ENCODE measurements at places on chromosomes 7 and 10.

DNA sequence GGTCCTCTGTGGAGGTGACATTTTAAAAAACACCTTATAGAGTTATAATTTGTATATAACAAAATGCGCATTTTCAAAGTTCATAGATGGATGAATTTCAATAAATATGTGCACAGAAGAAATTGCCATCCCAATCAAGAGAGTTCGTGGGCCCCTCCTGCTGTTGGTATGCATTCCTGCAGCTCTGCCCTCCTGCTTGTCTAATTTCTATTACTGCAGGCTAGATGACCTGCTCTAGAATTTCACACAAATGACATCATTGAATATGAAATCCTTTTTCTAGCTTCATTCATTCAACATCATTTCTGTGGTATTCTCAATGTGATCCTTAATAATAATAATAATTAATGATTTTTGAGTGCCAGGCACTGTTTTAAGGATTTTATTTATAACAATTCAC lies 348.2 kb downstream of the SDK1 start:
- DNase-seq: no peak

DNA sequence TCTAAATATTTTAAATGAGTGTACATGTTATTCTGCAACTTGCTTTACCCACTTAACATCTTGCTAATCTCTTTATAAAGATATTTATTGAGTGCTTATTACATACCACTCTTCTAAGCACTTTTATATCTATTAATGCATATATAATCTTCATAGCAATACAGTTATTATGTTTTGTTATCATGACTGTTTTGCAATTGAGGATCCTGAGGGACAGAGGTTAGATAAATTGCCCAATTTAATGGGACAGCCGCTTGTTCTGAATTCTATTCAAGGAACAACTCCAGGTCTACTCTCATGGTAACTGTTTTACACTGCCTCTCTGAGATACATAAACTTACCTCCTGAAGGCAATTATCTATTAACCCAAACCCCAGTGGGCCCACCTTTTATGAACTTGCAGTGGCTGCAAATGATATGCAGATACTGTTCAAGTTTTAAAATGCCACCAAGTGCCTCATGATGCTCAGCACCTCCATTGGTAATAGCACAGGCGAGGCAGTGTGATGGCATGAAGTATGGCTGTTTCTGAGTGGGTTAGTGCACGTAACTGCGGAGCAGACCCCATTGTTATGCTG lies 60.5 kb downstream of the PON1 start:
- DNase-seq: no peak

DNA sequence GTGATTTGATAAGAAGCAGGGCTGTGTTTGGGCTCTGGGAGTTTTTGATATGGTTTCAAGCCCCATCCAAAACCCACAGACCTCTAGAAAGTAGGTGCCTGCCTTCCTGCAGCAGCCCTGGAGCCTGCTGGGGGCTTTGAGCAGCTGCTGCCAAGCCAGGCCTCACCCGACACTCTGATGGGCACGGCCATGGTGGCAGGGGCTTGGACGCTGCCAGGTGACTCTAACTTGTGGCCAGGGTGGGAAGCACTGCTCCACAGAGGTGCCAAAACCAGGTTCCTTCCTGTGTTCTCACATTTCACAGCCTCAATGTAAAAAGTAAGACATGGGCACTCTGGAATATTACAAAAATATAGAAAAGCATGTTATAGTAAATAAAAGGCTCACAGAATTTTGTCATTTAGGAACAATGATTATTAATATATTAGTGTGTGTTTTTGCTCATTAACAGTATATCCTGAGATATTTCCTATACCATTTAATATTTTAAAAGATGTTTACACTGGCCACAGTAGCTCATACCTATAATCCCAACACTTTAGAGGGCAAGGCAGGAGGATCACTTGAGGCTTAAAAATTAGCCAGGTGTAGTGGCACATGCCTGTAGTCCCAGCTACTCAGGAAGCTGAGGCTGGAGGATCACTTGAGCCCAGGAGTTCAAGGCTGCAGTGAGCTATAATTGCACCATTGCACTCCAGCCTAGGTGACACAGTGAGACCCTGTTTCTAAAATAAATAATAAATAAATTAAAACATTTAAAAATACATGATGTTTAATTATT lies 95.1 kb downstream of the EGFR start:
- no peak for DNase-seq

GRCh38 chr10:17984056-17984455 lies 32.3 kb downstream of the SLC39A12 start:
- DNase-seq: no peak

- DNase-seq: no peak
Measured at GRCh38 chr10:84659497-84660439, 331.4 kb downstream of the CCSER2 start.

DNA sequence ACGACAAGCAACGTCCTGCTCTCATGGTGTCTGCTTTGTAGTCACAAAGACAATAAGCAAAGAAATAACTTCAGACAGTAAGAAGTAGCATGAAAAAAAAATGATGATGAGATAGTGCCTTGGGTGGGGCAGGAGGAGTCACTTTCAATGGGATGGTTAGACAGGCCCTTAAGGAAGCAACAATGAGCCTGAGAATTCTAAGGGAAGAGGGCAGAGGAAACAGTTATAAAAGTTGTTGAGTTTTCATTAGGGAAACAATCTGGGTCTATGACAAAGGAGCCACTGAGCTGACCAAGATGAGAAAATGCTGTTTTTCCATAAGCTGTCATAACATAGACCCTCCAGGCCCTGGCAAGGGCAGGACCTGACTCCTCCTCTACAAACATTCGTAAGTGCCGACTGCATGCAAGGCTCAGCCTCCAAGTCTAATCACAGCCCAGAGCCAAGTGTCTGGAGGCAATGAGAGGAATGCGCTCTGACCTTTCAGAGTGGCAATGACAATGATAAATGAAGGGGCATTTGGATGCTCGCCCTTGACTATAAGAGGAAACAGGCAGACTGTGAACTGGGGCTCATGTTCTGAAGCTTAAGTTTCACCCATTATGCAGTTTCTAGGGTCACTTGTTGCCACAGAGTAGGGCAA lies 43.7 kb downstream of the PPP1R3C start:
- no peak for DNase-seq

- DNase-seq: no peak
Measured at GRCh38 chr10:2980791-2981360, 86.5 kb upstream of the PFKP start.

DNA sequence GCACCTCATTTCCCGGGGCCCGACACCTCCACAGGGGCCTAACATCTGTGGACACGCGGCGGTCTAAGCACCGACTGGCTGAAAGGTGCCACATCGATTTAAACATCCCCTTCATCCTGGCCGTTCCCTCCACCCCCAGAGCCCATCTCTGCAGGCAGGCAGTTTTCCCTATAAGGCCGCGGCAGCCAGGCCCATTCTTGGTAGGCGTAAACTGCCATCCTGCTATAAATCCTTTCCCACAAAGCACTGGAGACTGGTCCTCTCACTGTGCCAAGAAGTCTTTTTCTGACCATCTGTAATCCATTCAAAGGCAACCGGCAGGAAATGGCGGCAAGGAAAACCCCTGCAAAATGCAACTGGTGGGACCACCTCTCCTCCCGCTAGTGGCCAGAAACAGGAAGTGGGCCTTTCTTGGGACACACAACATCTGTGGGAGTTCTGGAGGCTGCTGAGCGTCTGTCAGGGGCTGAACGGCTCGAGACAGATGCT lies 22.4 kb downstream of the ATXN7L1 start:
- no peak for DNase-seq

- DNase-seq: no peak
Measured at GRCh38 chr7:29322023-29322712, 127.6 kb downstream of the CHN2 start.

DNA sequence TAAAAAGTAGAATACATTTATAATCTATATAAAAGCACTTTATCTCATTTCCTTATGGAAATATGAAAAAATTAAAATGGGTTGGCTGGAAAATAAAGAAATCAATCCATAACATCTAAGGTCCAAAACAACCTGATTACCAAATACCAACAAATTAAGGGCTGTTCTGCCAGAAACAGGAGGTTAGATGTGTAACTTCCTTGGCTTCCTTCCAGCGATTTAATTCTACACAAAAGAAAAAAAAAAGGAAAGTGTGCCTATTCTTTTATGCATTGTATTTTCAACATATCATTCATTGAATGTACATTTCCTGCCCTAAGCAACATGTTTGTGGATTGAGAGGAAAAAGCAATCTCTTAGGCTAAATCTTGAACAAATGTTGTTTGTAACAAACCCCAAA lies 36.2 kb upstream of the USP6NL start:
- no peak for DNase-seq

GRCh38 chr7:126659124-126659523 lies 593.6 kb downstream of the GRM8 start:
- DNase-seq: no peak

GRCh38 chr10:75000748-75001321 lies 110.6 kb upstream of the SAMD8 start:
- no peak for DNase-seq

- DNase-seq: no peak
Measured at GRCh38 chr7:7882888-7883287, 85.7 kb upstream of the GLCCI1 start.

DNA sequence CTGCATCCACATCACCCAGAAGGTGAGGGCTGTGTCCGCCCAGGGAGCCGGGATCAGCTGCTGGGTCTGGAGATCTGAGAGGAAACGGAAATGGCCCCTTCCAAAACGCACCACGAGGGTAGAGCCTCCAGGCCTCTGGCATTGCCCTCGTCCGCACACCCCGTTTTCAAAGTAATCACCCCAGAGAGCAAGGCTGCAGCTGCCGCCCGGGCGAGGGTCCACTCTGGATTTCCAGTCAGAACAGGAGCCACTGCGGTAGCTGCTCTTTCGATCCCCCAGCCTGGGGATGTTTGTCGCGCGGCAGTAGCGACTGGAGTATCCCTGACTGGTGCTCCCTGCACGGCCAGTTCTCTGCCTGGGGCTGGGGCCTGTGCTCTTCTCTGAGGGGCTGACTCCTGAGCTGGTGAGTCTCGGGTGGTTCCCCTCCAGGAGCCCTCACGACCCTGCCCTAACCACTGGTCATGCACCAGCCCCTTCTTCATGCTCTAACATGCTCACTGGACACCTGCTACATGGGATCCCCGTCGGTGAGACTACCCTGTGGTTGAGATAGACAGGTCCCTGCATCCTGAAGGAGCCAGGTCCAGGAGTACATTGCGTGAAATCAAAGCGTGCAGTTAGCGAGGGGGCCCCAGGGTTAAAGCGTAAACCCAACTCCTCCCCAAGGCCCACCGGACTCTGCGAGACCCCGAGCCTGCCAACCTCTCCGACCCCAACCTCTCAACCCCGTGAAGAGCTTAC lies 99.2 kb downstream of the FOXL3 start:
- DNase-seq: no peak

GRCh38 chr7:50553973-50554372 lies 11.2 kb downstream of the DDC start:
- DNase-seq: no peak

GRCh38 chr10:100986952-100987684 lies at the start of the genes MRPL43 and TWNK:
TSS of gene MRPL43 (minus strand) at chr10:100987497. CDS start at chr10:100987443, 54 bp downstream.
TSS of gene TWNK (plus strand) at chr10:100987543. CDS start at chr10:100988211, 668 bp downstream.
- DNase-seq: peak; percentile 78

DNA sequence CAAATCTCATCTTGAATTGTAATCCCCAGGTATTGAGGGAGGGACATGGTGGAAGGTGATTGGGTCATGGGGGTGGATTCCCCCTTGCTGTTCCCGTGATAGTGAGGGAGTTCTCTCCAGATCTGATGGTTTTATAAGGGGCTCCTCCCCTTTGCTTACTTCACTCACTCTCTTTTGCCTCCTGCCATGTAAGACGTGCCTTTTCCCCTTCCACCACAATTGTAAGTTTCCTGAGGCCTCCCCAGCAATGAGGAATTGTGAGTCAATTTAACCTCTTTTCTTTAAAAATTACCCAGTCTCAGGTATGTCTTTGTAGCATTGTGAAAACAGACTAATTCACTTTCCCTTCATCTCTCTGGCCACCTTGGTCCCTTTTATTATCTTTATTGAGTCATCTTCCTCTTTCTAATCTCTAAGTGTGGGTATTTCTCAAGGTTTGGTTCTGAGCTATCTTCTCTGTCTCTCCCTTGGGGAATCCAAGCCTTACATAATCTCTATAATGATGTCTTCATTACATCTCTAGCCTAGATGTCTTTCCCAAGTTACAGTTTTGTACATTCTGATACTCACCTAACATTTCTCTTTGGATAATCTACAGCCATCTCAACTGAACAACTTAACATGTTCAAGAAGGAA lies 99.1 kb upstream of the JCAD start:
- DNase-seq: no peak

GRCh38 chr7:94907026-94907810 lies at the start of gene PPP1R9A:
TSS of gene PPP1R9A (plus strand) at chr7:94907594. CDS start at chr7:94910114, 2,520 bp downstream.
- no peak for DNase-seq

DNA sequence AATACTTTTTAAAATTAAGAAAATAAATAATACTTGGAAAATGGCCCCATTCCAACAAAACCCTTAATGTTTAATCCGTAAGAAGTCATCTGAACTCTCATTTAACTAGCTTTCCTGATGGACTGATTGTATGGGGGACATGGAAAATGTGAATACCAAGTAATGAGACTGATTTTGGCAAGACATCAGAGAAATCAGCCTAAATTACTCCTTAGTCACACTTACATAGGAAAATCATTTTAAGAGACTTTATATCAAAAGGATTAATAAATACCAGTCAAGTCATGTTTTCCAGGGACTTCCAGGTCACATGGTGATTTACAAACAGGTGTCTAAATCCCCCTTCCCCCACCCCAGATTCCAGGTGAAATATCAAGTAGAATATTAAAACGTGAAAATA lies 58.2 kb downstream of the GRM8 start:
- DNase-seq: no peak

DNA sequence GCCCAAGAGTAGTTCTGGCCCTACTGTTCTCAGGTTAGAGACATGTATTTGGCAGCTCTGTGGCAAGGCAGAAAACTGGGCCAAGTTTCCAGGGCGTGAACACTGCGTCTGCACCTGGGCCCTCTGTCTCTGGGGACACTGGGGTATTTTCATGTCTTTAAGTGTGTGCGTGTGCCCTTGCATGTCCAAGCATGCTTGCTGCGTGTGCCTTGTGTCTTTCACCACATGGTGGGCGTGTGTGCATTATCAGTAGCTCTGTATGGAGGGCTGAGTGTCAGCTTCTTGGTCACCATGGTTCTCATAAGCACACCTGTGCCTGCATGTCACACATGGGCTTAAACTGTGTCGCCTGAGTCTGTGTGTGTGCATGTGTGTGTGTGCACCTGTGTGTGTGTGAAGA lies 69.3 kb downstream of the HIPK2 start:
- DNase-seq: no peak

DNA sequence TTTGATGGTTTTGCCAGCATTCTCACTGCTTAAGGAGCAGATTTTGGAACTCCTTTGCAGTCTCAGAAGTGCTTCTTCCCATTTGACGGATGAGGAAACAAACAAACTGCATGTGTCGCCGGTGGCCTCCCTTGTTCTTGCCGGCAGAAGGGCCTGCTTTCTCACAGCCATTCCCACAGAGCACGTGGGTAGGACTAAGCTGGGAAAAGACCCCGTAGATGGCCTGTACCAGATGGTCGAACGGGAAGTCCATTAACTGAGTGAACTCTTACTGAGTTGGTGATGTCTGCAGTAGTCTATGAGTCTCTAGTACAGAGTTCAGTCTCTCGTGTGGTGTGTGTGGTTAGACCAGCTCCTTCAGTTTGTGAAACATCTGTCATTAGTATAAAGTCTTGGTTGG lies 131.9 kb downstream of the TRRAP start:
- DNase-seq: no peak

- DNase-seq: no peak
Measured at GRCh38 chr10:79353726-79354125, 6.5 kb downstream of the PPIF start.

Measured in activated CD4-positive, CD25-positive, alpha-beta regulatory T cell (primary cell).